ENCODE measurements at places on chromosomes 3 and 15.

DNA sequence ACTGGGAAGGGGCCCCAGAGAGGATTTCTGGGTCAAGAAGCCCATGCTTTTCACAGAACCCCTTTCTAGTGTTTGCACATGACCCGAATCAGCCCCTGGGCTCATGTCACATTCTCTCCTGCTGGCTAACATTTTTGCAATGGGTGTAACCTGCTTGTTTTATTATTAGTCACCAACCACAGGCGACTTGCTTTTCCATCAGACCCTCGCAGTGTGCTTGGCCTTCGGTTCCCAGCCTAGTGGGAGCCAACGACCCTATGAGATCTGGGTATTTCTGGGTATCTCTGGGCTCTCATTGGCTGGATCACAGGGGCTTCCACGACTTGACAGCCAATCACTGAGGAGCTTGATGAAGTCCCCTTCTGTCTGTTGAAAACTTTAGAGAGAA, 11.0 kb upstream of the FBLN2 start:
- DNase-seq: no peak

DNA sequence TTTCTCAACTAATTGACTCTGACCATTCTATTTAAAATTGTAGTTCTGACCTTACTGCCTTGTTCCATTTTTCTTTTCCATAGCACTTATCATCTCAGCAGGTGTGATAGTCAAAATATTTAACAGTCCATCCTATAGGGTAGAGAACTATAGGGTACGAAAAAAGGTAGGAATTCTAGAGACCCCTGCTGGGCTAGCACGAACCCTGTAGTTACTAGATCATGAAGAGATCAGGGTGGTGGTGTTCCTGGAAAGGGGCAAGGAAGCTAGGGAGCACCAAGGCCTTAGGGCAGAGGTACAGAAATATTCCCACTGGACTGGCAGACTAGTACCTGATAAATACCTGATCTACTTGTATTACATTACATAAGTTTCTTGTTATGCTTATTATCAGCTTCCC, 31.9 kb upstream of the XIRP1 start:
- no peak for DNase-seq

- no peak for DNase-seq
These were observed 27.8 kb downstream of the DUSP7 start for GRCh38 chr3:52028572-52028971.

GRCh38 chr3:65573548-65574116, 465.1 kb downstream of the MAGI1 start:
- no peak for DNase-seq

DNA sequence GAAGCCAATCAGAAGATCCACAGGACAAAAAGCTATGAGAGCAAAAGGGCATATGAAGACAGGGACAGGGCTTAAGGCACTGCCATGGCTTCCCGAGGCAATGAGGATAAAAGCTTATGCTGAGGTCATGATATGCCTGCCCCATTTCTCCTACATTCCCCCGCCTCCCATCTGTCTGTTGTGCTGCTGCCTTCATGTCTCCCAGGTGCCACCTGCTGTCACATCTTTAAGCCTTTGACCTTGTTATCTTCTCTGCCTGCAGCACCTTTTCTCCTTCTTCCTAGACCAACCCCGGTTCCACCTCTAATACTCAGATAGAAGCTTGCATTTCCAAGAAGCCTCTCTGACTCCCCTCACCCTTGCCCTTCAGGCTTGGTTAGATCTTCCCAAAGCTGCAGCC, 213.8 kb downstream of the ARRDC4 start:
- DNase-seq: no peak

DNA sequence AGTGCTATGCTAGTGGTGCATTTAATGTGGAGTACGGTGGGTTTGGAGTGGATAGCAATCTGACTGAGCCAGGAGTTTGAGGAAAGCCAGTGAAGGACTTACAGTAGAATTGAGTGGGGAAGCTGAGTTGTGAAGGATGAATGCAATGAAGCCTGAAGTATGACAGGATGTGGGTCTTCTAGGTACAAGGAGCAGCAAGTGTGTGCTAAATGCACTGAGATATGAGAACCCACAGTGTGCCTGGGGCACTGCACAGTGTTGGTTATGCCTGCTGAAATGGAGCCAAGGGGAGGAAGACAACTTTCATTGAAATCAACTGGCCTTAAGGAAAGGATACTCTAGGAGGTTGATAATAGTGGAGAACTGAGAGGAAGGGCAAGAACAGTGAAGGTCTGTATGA, 105.5 kb upstream of the MRPL3 start:
- no peak for DNase-seq

DNA sequence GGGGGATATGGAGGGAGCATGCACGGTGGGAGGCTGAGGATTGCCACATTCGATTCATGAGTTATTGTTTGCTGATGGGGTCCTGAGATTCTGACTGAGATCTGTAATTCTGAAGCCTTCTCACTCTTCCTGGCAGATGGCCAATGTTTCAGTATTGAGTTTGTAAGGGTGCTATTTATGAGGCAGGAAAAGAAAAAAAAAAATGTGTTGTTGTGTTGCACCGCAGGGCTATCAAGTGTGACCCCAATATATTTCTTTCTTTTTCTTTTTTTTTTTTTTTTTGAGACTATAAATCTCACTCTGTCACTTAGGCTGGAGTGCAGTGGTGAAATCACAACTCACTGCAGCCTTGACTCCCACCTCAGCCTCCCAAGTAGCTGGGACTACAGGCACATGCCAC, 3.2 kb upstream of the SENP2 start:
- DNase-seq: no peak

DNA sequence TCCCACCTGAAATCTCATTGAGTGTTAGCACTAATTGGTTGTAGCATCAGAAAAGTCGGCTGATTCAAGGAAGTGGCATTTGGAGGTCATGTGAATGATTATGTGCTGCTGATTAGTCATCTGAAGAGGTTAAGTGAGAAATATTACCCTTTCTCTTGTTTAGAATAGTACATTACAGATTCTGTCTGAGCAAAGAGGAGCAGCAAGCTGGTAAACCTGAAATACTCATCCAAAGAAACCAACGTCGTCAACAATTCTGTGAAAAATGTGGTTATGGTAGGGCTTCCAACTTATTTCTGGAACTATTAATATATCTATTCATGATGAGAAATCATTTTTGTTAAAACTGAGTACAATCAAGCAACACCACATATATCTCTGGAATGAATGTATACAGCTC, 1024.9 kb downstream of the TUSC7 start:
- DNase-seq: no peak

DNA sequence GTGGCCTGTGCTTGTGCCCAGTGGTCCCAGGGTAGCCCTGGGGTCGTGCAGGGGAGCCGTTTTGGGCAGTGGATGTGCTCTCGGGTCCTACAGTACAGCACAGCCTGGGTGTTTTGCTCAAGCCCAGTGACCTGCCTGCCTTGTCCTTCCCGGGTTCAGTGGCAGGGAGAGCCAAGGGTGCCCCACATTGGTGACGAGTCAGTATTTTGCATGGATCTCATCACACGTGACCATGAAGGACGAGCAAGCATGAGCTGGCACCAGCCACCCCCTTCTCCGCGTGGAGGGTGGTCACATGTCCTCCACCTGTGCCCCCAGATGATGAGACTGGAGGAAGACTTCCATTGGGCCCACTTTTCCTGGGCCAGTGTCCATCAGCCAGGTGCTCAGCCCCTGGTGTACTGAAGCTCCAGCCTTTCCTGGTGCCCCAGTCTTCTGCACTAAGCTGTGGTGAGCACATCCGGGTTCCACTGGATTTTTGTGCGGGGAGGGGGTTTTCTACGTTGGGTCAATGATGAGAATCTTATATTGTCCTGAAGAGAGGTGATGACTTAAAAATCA, 197.5 kb downstream of the UBE3A start:
- DNase-seq: no peak

DNA sequence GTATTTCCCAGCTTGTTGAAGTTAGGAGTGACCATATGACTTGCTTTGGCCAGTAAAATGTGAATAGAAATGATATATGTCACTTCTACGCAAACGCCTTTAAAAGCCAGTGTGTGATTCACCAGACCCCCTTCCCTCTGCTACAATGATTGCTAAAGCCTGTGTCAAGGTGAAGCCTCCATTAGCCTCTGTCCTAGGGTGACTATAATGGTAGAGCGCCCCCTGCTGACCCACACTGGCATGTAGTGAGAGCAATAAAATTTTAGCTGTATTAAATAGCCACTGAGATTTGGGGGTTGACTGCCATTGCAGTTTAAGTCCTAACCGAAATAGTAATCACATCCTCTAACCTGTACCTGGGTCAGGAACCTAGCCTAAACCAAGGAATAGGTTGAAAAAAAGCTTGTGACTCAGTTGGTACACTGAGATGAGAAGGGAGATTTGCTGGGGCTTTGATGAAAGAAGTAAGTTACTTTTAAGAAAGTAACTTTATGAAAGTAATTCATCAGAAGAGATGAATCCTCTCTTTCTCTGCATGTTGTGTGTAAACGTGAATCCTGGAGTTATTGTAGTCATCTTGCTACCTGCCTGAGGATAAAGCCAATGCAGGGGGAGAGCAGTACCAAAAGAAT, 52.6 kb downstream of the GTF2E1 start:
- peak; percentile 79 for DNase-seq

GRCh38 chr3:31248563-31248992, 284.1 kb upstream of the STT3B start:
- no peak for DNase-seq

DNA sequence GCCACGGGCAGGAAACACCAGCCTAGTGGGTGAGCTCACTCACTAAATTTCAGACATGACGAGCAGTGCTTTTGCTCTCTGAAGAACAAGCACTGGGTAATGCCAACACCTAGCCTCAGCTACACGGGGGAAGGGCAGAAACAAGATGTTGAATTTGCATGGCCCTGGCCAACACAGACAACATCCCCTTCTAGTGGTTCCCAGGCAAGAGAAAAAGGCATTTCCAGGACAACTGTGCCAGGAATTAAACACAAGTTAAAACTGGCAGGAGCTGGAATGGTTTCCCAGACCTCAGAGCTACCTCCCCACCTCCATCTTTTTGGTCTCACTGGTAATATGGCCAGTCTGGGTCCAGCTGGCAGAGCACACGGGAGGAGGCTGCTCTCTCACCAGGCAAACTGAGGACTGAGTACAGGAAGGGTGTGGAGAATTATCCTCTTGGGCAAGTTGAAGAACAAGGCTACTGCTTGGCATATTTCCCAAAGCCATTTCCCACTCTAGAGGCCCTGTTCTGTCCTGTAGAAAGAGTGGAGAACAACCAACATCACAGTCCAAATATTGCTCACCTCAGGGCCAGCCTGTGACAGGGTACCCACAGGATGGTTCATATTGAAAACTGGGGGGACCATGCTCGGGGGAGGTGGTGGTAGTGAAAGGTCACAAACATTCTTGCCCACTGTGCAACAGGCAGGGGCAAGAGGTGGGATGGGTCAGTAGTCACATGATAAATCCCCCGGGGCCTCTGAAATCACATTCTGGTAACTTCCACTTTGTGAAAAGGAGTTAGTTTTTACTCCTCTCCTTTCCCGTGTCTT, 26.5 kb downstream of the TSPAN3 start:
- DNase-seq: no peak

GRCh38 chr3:115615001-115615814, 8.1 kb upstream of the GAP43 start:
- DNase-seq: no peak

DNA sequence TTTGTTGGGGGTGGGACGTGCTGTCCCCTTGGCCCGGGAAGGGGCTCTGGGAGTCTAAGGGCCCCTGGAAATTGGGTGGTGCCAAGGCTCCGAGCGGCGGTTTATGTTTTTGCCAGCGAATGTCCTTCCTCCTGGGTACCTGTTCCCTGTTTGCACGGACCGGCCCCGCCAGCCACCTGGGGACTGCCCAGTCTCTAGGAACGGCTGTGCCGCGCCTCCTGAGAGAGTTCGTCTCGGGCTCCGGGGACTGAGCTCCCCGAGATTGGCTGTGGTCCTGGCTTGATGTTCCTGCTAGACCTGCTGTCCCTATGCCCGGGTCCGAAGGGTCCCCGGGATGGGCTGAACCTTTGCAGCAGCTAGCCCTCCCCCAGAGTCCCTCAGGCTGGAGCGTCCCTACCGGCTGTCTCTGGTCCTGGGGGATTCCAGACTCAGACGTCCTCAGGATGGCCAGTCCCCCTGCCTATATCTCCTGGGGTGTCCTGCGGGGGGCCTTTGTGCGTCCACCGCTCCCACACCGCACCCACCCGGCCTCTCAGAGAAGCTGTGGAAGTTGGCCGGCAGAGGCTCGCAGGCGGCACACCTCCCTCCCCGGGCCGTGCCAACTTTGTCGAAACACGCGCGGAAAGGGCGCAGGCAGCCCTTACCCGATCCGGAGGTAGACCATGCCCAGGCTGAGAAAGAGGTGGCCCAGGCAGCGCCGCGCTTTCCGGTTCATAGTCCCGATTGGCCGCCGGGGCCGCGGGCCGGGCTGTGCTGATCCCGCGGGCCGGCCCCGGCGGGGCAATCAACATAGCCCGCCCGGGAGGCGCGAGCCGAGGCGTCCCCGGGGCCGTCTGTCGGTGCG, 547 bp downstream of the WNT7A start:
- DNase-seq: no peak

GRCh38 chr3:168061332-168061996, 34.3 kb downstream of the GOLIM4 start:
- no peak for DNase-seq

- no peak for DNase-seq
These were observed 172.2 kb upstream of the PFN2 start for GRCh38 chr3:150142936-150143335.

GRCh38 chr3:42036483-42036823, 54.7 kb upstream of the TRAK1 start:
- no peak for DNase-seq

DNA sequence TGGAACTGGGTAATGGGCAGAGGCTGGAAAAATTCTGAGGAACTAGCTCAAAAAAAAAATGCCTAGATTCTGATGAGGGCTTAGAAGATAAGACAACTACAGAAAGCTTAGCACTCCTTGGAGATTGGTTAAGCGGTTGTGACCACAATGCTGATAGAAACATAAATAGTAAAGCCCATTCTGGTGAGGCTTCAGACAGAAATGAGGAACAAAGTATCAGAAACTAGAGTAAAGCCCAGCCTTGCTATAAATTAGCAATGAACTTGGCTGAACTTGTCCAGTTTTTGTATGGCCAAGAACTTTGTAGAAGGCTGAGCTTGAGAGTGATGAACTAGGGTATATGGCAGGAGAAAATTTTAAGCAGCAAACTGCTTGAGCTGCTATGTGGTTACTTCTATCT, 25.4 kb downstream of the GOLGB1 start:
- DNase-seq: no peak

DNA sequence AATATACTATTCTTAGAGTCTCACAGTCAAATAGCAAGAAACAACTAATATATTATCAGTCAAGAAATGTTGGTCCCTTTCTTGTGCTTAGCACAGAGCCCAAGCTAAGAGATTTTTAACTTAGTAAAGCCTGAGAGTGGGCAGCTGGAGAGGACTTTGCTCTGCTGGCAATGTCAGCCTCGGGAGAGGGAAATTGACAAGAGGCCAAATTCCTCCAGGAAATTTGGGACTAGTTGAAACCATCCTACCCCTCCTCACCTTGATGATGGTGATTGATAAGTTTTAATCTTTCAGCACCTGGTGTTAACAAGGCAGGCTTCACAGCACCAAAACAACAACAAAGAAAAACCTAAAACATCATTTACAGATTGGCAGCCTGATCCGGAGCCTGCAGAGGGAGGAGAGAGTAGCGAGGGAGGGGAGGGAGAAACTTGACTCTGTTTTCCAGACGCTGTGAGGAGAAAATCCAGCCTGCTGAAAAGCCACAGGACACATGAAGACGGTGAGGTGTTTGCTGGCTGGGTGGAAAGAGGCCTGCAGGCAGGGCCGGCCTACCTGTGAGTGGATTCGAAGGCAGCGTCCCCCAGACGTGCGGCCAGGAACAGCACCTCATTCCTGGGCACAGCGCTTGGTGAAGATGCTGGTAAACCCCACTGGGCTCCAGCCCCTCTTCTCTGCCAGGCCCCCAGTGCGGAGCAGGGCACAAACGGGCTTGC, 150.9 kb downstream of the LRRC28 start:
- no peak for DNase-seq

GRCh38 chr3:24686808-24687207, 192.2 kb upstream of the THRB start:
- DNase-seq: no peak
